ENCODE measurements at places on chromosomes 3 and 15.
A peak's percentile ranks its signal among the peaks of the same experiment; 100 is the strongest.

DNA sequence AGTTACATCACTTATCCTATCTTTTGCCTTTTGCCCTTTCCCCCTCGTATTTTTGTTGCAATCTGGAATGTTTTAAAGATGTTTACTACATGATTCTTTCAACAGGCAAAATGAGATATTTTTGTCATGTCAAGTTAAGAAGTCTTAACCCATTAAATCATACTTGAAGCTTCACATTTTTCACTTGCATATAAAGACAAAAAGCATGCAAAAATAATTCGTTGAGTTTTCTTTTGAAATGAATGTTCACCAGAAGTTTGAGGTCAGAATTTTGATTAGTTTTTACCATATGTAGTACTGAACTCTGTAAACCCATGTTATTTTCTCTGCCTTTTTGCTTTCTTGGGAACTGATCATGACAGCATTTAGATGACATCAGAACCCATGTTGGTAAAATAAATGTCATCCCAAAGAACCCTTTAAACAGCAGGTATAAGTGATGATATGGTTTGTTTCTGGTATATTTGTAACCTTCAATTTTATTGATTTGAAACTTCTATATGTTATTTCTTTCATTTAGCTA lies 188.5 kb downstream of the GHSR start:
- DNase-seq, result no peak

GRCh38 chr3:127078626-127079025 lies 95.7 kb downstream of the PLXNA1 start:
- no peak for DNase-seq

- no peak for DNase-seq
These were observed 1.8 kb downstream of the TWF2 start for GRCh38 chr3:52237006-52237656.

GRCh38 chr15:57403566-57404325 lies 27.4 kb downstream of the CGNL1 start:
- no peak for DNase-seq

- DNase-seq, result no peak
These were observed 1.2 kb downstream of the CSNK1G1 start for GRCh38 chr15:64354688-64355344.

GRCh38 chr3:23944861-23945662 lies at the start of gene NR1D2:
Gene NR1D2, plus strand, starts transcription at chr3:23945286. Its CDS starts 293 bp downstream, at chr3:23945579.
- DNase-seq, result peak; percentile 70

DNA sequence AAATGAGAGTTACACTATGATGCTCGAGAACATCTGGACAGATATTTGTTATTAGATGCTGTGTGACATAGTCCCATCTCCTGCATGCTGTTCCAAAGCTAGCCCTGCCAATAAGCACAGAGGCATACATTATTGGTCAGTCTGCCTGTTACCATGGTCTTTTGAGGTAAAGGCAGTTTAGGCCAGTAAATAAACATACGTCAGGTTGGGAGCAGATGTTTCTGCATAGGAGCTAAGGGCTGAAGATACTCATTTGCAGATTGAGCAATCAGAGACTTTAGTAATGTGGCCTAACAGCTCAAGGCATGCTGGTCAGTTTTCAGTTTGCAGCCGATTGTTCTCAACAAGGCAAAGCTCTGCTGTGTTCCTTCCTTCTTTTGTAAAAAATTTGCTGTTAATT lies 192.9 kb downstream of the ADAMTSL3 start:
- no peak for DNase-seq

DNA sequence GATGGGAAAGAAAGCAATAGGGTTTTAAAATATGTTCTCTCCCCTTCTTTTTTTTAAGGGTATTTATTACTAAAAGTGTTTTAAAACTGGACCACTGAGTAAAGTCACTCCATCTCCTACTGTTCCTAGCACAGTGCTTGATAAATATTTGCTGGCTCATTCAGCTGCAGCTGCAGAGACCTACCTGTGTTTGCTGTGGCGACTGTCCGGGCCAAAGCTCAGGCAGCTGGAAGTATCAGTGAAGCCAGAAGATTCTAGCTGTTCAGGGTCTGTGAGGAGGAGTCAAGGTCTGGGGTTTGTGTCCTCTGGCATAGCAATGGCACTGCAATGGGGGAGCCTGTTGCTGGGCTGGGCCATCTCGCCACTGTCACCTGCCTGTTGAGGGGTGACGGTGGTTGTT lies 109.9 kb downstream of the RPLP1 start:
- DNase-seq, result no peak

DNA sequence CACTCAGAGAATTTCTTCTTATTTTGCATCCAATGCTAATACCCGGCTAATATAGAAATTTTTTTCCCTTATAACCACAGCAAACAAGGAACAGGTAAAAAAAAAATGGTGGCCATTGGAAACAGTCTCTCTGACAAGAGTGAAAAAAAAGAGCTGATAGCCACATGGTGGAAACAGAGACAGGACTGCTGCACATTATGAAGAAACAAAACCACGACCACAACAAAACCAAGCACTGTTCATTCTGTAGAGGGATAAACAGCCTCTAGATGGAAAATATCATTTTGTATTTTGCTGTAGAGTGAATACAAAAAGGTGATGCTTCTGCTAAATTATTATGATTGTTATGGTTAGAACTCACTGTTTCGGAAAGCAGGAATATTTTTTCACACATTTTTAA lies 686.2 kb downstream of the NLGN1 start:
- no peak for DNase-seq

DNA sequence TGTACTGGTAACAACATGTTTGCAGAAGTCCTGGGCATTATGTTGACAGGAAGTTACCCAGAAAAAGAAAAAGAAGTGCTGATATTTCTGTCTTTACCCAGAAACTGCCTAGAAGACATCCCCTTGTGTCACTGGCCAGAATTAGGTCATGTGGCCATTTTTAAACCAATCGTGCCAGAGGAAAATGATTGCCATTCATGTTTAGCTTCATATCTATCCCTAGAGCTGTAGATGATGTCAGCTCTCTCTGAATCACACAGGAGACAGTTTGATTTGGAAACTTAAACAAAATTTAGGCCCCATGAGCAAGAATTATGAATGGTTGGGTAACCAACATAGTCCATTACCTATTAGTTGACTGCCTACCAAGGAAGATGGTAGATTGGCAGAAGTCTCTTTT lies 8.9 kb upstream of the PLOD2 start:
- peak; percentile 3 for DNase-seq

GRCh38 chr15:68560501-68561113 lies 18.2 kb upstream of the CORO2B start:
- DNase-seq, result no peak

DNA sequence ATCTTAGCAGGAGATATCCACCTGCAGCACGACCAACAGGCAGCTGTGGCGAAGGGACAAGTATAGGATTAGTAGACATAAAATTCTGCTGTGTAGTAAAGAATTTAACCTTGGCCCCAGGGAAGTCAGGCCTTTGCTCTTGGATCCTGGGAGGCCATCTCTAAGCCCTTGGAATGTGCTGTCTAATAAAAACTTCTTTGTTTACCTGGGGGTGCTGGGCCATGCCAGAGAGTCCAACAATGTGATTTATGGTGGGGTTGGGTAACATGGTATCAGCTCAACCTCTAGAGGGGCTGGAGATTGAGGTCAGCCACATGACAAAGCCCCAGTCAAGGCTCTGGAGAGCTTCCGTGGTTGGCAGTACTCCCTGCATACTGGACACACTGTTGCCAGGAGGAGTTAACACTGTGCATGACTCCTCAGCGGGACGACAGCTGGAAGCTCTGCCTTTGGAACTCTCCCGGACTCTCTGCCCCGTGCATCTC lies 52.4 kb downstream of the HEG1 start:
- no peak for DNase-seq

- peak; percentile 57 for DNase-seq
These were observed 519.1 kb downstream of the FOXP1 start for GRCh38 chr3:71064291-71064955.

DNA sequence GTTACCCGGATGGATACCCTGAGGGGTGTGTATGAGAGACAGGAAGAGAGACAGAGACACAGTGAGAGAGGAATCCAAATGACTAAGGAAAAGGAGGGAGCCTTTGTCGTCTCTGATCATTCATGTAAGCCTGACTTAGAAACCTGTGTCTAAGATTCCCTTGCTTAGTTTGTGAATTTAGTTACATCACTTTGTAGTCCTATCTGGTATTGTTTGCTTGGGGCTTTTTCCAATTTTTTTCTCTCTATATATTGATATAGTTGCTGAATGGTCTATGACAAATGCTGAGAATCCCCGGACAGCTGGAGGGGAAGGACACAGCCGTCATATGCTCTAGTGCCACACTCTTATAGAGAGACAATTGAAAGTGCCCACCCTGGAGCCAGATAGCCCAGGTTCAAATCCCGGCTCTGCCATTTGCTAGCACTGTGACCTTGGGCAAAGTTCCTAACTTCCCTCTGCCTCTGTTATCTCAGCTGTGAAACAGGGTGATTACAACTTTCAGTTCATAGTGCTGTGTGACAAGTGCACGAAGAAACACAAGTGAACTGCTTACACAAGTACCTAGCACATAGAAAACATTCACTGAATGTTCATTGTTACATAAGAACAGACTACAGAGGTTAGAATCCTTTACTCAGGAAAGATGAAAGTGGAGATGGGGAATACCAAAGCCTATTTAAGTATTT lies 6.0 kb downstream of the SLC24A5 start:
- no peak for DNase-seq

GRCh38 chr3:167166594-167167253 lies 213.4 kb downstream of the ZBBX start:
- DNase-seq, result no peak

GRCh38 chr3:60048447-60048848 lies 998.6 kb upstream of the CFAP20DC start:
- no peak for DNase-seq

DNA sequence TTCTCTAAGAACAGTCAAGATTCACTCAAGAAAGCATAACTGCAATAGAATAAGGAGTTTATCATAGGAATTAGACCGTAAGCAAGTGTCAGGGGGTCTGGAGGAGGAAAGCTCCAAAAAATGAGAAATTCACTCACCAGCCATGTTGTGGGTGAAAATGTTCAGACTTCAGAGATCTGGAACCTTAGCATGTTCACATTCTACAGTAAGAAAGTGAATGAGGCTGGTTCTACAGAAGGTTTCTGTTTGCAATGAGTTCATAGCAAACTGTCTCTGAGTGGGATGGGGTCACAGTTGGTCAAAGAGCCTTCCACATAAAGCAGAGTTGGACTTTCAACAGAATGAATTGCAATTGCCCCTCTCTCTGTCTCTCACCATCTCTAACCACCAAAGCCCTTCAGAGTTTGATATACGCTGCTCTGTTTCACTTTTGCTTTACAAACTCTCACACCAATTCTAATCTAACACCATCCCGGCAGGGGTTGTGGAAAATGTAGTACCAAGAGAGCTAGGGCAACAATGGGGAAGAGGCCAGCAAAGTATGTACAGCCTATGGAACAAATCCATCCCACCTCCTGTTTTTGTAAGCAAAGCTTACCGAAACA lies 581.8 kb upstream of the UBE2E2 start:
- DNase-seq, result no peak

DNA sequence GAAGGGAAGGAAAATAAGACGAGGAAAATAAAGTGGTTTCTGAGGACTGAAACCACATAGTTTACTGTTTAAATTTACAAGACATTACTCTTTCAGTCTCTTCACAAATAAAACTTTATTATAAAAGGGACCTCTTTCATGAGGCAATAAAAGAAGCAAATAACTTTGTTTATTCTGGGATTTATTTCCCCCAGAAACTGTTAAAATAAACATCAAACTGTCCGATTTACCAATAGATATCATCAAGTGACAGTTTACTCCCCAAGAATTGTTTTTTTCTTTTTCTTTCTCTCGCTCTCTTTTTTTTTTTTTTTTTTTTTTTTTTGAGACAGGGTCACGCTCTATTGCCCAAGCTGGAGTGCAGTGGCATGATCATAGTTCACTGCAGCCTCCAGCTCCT lies 54.1 kb downstream of the SLC28A2 start:
- DNase-seq, result no peak

GRCh38 chr3:29275309-29275708 lies 5.6 kb upstream of the RBMS3 start:
- no peak for DNase-seq

GRCh38 chr3:168124291-168124690 lies 28.6 kb upstream of the GOLIM4 start:
- peak; percentile 29 for DNase-seq

DNA sequence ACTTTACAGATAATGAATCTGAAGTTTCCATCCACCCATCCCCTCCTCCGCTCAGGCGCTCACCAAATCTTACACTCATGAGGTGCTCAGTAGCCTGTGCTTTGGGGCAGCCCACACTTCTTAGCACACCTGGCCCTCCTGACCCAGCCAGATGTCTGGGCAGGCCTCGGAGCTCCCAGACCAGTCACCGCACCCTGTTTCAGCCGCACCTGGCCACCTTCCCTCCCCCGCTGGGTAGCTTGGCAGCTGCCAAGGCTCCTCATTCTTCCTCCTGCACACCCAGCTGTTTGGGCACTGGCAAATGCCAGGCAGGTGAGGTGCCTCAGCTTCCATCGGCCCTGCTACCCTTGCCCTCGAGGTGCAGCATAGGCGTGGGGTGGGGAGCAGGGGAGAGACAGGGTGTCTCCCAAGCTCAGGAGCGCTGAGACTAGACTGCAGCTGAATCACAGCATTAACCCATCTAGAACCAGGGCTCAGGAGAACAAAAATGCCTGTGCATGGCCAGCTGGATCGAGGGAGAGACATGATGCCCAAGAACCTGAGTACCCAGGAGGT lies 45.8 kb downstream of the CDC25A start:
- DNase-seq, result no peak

DNA sequence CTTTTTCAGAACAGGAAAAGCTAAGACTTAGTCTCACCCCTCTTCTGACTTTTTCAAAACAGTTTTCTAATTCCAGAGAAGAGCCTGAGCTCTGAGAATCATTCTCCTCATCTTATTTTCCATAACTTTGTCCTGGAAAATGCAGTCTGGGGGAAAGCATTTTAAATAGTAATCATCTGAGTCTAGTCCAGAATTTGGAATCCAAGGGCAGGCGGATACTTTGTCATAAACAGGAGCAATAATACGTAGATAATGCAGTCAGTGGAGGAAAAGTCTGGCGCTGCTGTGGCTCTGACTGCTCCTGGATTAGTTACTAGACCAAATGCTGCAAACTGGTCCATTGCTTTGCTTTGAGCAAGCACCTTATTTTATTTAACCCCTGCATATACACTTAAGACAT lies 285.0 kb downstream of the THSD4 start:
- no peak for DNase-seq

DNA sequence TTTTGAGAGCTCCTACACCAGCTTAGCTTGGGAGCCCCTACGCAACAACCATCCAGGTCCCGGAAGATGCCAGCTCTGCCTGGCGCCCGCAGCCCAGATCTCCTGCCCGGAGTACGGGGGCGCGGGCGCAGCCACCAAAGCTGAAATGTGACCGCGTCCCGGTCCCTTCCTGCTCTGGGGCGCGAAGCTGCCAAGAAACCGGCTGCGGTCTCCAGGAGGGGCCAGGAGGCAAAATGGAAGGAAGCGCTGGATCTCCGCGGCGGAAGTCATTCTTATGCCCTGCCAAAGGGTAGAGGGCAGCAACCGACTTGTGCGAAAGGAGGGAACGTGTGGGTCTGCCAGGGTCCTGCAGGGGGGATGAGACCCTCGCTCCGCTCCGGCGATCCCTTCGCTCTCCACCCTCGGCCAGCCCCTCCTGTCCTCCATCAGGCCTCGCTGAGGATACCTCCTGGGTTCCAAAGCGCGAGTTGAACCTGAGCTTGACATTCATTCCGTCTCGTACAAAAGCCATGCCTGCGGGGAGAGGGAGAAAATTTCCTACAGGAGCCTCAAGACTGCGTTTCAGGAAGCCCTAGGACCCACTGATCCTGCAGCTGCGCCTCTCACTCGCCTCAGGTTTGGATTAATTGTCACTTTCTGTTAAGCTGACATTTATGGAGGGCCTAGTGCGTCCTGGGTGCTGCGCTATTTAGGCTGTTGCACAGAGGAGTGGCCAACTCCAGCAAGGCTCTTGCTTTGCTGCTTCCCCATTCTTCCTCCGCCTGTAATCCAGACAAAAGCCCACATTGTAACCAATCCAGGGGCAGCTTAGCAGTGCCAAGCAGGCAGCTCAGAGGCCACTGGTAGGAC lies 98.3 kb upstream of the VGLL3 start:
- peak; percentile 74 for DNase-seq
